CD4-positive, alpha-beta memory T cell (primary cell): ENCODE measurements at places on chromosomes 11 and 22. TPM values are rescaled to one million over a fixed set of nuclear protein-coding genes. Genes with fewer than 3 reads are reported as not detected.

The FGF19 gene
- polyA plus RNA-seq, result not detected

- no peak for DNase-seq
Observed at GRCh38 chr11:106840947-106841346, 177.3 kb downstream of the GUCY1A2 start.

- no peak for DNase-seq
Observed at GRCh38 chr11:47375020-47375419, 3.3 kb downstream of the SPI1 start.

- no peak for DNase-seq
Observed at GRCh38 chr11:20058749-20059458, 101.4 kb downstream of the DBX1 start.

- no peak for DNase-seq
Observed at GRCh38 chr11:62233730-62234129, 8.3 kb upstream of the SCGB1D2 start.

DNA sequence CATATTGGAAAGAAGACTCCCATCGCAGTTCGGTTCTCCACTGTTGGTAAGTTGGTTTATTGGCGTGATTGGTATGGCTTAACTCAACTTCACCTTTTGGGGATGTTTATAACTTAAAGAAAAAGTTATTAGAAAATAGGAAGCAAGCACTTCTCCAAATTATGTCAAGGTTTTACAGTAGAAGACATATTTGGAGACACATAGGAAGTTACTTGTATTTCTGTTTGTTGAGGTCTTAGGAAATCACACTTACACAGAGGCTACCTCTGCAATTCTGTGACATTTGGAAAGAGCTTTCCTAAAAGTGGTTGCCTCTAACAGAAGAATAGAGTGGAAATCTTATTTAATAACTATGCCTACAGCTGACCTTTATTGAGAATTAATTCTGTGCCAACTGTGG is 12.3 kb downstream of the CAT start:
- DNase-seq, result no peak

DNA sequence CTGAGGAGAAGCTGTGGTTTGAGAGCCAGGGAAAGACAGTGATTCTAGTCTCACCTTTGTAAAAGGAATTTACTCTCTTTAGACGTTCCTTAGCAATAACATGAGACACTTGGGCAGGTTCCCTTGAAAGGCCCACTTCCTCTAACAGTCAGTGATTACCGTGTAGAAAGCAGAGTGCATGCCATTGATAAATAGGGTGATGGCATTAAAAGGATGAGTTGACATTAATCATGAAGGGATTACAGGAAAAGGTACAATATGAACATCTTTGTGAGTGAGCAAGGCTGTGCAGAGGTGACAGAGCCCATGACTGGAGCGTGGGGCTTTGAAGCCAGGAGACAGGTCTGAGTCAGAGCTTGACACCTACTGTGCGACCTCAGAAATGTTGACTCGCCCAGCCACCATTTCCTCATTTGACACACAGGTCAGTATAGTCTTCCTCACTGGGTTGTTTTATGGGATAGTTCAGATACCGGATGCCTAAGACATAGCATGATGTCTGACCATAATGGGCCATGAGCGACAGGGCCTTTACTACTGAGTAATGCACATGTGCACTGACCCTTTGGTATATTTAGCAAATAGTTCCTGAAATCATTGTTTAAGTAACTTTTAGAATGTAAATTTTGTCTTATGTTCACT is 341.7 kb upstream of the MTNR1B start:
- DNase-seq, result no peak

GRCh38 chr22:49951000-49951677 is 9.4 kb upstream of the PIM3 start:
- DNase-seq, result no peak

DNA sequence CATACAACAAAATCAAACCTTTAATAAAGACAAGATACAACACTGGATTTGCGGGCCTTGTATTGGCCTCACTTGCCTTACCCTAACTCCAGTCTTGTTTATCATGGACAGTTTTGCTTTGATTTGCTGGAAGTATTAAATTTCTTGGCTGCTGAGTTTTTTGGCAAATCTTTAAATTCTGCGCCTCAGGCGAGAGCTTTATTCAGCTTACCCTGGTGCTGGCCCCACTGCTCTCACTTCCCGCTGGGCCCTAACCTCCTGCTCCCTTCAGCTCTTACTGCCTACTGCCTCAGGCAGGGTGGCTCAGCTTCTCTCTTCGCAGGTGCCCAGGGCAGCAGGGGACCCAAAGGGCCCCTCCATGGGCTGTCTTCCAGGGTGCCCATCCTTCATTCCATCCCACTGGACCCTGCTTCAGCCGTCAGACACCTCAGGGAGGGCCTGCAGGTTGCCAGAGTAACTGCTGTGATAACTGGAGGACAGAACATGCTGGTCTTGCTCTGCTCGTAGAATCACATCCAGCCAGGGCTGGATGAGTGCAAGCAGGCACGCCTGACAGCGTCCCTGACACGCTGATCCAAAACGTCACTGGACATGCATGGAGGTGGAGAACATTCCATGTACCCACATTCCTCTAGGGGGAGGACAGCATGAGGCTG is 45.7 kb upstream of the TUB start:
- DNase-seq, result no peak

The MIOX gene
- polyA plus RNA-seq, result not detected

DNA sequence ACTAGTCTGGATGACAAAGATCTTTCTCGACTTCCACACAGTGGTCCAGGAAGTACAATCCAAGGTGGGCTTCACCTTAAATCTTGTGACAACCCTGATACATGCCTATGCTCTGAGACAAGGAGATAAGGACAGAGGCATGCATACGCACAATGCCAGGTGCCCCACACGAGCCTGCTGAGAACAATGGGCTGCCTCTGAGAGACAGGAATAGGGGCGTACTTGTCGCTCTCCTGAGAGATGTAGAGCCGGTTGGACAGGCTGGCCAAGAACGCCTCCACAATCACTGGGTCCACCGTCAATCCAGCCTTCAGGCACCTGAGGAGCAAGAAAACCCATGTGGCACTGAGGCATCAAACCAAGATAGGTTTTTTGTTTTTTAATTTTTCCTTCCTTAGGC is 25.5 kb downstream of the SERPIND1 start:
- DNase-seq, result no peak

The SLC22A8 gene
- polyA plus RNA-seq, result not detected

The RFPL2 gene
- polyA plus RNA-seq, result 3.6 TPM

DNA sequence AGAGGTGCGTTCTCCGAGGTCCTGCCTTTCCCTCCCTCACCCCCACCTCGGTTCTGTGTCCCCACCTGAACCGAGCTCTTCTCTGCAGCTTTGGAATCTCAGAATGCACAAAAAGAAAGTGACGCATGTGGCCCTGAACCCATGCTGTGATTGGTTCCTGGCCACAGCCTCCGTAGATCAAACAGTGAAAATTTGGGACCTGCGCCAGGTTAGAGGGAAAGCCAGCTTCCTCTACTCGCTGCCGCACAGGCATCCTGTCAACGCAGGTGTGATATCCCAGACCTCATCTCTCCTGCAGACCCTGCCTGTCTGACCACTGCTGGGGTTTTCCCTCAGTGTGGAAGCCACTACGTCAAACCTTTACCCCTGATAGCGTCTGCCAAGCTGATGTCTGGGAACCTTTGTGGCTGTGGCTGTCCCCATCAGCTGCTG is 13.9 kb downstream of the ACP2 start:
- DNase-seq, result peak; percentile 86

The SYCE3 gene
- polyA plus RNA-seq, result not detected

GRCh38 chr22:20567371-20567847 is 60.0 kb downstream of the MED15 start:
- DNase-seq, result no peak

The LYVE1 gene
- polyA plus RNA-seq, result not detected

DNA sequence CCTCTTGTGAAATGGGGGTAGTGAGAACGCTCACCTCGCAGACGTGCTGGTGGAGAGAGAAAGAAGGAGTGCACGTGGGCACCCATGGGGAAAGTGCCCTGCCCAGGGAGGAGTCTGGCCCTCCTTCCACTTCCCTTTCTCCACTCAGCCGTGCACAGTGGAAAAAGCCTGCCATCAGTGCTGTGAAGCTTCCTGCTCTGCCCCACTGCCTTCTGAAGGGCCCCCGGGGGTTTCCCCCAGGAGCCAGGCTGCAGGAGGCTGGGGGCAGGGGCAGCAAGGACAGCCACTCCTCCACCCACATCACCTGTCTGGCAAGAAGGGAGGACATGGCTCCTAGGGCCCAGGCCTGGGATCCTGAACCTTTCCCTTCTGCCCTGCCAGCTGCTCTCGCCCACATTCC is 7.6 kb downstream of the TP53I11 start:
- DNase-seq, result no peak

GRCh38 chr22:43042101-43042780 is 27.3 kb upstream of the PACSIN2 start:
- no peak for DNase-seq

The CENPM gene
- polyA plus RNA-seq, result 14.1 TPM
